SJSA1 (cell line): ENCODE measurements at places on chromosomes 6 and 20. TPM values are rescaled to one million over a fixed set of nuclear protein-coding genes. Genes with fewer than 3 reads are reported as not detected.
A peak's percentile ranks its signal among the peaks of the same experiment; 100 is the strongest.

The ETV7 gene
- 2.0 TPM in 1 of 2 replicates, not detected in the other for total RNA-seq

The TAF4 gene
- 0.38 and 7.1 TPM in 2 replicates for total RNA-seq

- no peak for DNase-seq
Observed at GRCh38 chr20:52252664-52253063, 61.1 kb upstream of the ZFP64 start.

- DNase-seq = no peak
Observed at GRCh38 chr6:131692031-131692430, 9.2 kb downstream of the OR2A4 start.

DNA sequence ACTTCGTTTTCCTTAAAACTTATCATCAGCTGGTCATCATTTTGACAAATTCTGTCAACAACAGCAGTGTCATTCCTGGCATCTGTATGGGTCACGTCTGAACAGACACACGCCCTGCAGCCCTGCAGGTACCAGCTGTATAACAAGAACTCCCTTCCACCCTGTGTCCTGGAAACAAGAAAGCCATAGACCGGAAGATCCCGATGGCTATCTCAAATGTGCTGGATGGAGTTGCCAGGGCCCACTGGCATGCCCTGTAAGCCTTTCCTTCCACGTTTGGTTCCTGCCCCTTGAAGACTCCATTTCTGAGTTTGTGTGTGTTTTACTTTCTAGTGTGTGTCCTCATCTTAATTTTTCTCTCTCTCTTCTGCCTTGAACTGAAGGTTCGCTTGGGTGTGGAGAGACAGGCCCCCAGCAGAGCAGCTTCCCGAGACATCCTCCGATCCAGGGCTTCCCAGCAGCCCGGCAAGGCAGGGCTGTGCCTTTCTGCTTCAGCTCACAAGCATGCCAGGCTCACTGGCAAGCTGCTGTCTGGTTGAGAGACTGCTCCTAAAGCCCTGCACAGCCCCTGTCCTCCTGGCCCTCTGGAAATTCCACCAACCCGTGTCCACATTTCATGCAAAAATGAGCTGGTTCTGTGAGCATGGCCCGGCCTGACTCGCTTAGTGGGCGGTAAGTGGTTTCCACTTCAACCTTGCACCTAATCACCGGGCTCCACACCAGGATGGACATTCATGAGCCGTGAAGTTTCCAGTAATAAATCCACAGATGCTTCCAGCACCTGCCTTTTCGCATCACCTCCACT is 8.7 kb downstream of the GFRA4 start:
- DNase-seq = no peak

The TCP11 gene
- total RNA-seq = 0.60 and 1.6 TPM in 2 replicates

DNA sequence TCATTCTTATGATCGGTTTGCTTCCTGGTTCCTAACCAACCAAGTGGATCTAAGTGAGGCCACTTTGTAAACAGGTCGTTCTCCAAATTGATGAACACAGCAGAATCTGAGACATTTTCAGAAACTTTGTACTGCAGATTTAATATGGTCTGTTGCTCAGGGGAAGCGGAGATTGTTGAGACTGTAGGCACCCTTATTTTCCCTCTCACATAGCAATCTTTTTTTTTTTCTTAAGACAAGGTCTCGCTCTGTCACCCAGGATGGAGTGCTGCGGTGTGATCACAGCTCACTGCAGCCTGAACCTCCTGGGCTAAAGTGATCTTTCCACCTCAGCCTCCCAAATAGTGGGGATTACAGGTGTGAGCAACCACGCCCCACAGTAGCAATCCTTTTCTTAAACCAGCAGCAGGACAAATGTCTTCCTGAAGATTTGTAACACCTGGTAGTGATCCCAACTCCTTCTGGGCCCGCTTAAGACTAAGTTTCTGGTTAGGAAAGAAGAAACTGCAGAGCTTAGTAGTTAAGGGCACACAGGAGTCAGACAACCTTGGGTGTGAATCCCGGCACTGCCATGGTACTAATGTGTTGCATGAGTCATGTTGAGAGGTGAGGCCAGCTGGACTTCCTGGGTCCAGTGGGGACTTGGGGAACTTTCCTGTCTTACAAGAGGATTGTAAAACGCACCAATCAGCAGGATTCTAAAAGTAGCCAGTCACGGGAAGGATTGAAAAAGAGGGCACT is 48.4 kb upstream of the EZR start:
- DNase-seq = no peak

The AP5S1 gene
- total RNA-seq = 17.2 and 17.7 TPM in 2 replicates

GRCh38 chr6:163356324-163356723 is 58.2 kb upstream of the QKI start:
- DNase-seq = peak; percentile 60

GRCh38 chr20:57749131-57749690 is 39.4 kb upstream of the PMEPA1 start:
- no peak for DNase-seq

DNA sequence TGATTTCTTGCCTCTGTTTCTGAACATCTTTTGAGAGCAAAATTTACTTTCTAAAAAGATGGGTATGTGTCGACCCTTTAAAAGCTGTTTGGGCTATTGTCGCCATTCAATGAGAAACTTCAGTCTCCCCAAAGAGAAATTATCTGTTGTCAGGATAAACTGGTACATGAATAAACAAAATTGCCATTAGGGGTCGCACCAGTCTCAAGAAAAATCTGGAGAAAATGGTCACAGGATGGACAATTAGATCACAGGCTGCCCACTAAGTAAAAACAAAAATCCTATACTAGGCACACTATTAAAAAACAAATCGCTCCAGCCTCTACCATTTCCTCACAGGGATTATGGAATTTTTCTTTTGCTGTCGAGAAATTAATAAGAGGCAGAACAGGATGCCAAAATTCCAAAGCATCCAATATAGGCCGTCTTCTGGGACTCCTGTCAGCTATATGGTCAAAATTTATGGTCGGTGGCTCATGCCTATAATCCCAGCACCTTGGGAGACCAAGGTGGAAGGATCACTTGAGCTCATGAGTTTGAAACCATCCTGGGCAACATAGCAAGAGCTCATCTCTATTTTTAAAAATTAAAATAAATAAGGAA is 5.5 kb upstream of the HLA-E start:
- no peak for DNase-seq
